Activated CD8-positive, alpha-beta T cell treated with anti-CD3 and anti-CD28 coated beads for 36 hours (primary cell): ENCODE measurements at places on chromosomes 7 and 10. TPM values are rescaled to one million over a fixed set of nuclear protein-coding genes. Genes with fewer than 3 reads are reported as not detected.

The AVPI1 gene
- 3.0 TPM for total RNA-seq

The FGF8 gene
- not detected for total RNA-seq

The ZNF282 gene
- 29.3 TPM for total RNA-seq

The SEC31B gene
- 34.2 TPM for total RNA-seq

The MMRN2 gene
- not detected for total RNA-seq

GRCh38 chr10:104306897-104307296 is 31.4 kb downstream of the ITPRIP start:
- peaks cover 63% of the 10 kb centered on the region for H3K4me1 ChIP-seq
- peaks cover 22% of the 10 kb centered on the region for H3K36me3 ChIP-seq
- H3K4me3 ChIP-seq: no peak overlapping the region
- no peak overlapping the region for H3K27ac ChIP-seq
- peaks cover 5% of the 10 kb centered on the region for H3K27me3 ChIP-seq

GRCh38 chr7:92778972-92779371 is 57.4 kb downstream of the CDK6 start:
- peaks cover 49% of the 10 kb centered on the region for H3K36me3 ChIP-seq
- peaks cover 56% of the 10 kb centered on the region for H3K4me1 ChIP-seq
- no peak overlapping the region for H3K4me3 ChIP-seq
- DNase-seq: no peak
- H3K27me3 ChIP-seq: no peaks in the 10 kb centered on the region

GRCh38 chr7:66145400-66146104 is 30.9 kb downstream of the CRCP start:
- peaks cover 29% of the 10 kb centered on the region for H3K4me1 ChIP-seq
- DNase-seq: no peak
- H3K27ac ChIP-seq: no peak overlapping the region
- H3K36me3 ChIP-seq: peaks cover 51% of the 10 kb centered on the region
- H3K27me3 ChIP-seq: no peaks in the 10 kb centered on the region

GRCh38 chr7:155567646-155568332 is 21.4 kb upstream of the CNPY1 start:
- H3K4me1 ChIP-seq: no peaks in the 10 kb centered on the region
- peaks cover 3% of the 10 kb centered on the region for H3K27me3 ChIP-seq
- no peaks in the 10 kb centered on the region for H3K36me3 ChIP-seq
- H3K4me3 ChIP-seq: no peak overlapping the region
- no peak for DNase-seq

DNA sequence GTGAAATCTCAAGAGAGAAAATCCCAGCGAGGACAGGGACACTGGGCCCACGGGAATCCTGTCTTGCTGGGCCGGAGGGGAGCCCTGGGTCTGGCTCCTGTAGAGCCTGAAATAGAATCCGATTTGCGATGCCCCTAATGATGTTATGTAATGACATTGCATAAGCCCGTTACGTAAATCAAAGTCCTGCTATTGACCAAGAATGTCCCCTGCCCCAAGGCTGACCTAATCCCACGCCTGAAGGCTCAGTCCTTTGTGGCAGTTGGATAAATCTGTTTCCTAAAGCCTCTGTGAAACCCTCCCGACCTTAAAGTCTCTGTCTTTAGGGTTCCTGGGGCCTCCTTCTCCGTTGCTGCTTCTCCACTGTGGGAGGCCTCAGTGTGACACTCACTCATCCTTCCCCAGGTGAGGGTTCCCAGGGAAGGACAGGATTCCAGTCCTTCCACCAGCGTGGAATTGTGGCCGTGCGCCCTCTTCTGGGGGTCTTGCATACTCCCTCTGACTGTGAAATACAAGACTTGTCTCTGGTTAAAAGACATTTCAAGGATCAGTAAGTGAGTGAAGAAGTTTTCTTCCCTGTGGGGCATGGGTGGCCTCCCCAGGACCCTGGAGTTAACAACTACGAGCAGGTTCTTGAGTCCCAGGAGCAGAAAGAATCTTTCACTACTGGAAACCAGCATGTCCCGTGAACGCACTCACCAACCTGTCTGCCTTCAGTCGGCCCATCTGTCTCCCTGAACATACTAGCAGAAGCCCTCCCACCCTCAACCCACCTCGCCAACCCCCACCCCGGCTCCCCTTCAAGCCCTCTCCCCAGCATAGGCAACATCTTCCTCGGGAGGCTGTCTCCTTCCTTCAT is 19.8 kb downstream of the ZNF467 start:
- no peak for DNase-seq
- H3K4me3 ChIP-seq: no peak overlapping the region

DNA sequence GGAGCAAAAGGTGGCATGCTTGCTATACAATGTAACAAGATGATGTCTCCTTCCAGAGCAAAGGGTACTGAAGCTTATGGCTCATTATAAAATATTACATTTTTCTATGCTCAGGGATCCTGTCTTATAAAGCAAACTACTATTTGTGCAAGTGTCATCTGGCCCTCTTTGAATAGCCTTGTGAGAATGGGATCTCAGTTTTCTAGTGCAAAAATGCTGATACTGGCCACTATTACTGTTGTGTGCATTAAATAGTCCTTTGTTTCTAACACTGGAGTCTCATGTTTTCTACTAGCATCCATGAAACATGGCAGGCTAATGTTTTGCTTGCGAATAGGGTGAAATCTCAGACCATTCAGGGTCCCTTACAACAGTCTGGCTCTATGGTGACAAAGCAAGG is 823.0 kb downstream of the REEP3 start:
- H3K27ac ChIP-seq: no peak overlapping the region
- no peak overlapping the region for H3K4me3 ChIP-seq
- no peaks in the 10 kb centered on the region for H3K27me3 ChIP-seq

DNA sequence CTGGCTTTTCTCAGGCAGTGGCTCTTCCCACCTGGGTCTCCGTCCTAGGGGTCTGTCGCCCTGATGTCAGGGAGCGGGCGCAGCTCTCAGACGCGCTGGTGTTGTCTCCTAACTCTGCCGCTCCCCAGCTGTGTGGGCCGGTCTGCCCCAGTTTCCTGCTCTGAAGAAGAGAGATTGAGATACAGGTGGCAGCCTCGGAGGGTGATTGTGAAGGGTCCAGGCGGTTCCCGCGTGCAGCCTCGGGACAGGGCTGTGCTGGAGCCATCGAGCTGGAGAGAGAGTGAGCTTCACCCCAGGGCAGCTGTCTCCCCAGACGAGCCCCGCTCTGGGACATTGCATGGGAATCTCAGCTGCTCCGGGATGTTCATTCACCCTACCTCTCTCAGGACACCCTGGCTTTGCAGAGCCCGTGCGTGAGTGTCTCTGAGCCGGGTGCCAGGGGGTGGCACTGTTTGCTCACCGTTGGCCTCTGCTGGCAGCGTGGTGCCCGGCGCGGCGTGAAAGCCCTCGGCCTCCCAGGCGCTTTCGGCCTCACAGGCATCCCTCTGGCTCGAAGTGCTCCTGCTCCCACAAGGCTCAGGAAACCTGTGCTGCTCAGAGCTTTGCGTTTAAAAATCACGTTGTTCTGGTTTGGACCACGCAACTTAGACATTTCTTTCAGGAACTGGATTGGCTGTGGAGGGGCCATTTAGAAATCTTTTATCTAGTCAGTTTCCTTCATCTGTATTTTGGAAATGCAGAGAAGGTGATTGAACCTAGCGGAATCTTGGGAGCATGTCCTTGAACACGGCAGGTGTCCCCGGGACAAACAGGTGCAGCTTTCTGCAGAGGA is 33.8 kb upstream of the ZFAND2A start:
- no peak overlapping the region for H3K4me3 ChIP-seq
- H3K4me1 ChIP-seq: peaks cover 10% of the 10 kb centered on the region
- no peak overlapping the region for H3K27ac ChIP-seq
- no peaks in the 10 kb centered on the region for H3K36me3 ChIP-seq

GRCh38 chr10:70784016-70784415 is 1.2 kb downstream of the TBATA start:
- no peak overlapping the region for H3K27ac ChIP-seq
- no peaks in the 10 kb centered on the region for H3K36me3 ChIP-seq
- H3K4me3 ChIP-seq: no peak overlapping the region
- H3K27me3 ChIP-seq: no peaks in the 10 kb centered on the region

DNA sequence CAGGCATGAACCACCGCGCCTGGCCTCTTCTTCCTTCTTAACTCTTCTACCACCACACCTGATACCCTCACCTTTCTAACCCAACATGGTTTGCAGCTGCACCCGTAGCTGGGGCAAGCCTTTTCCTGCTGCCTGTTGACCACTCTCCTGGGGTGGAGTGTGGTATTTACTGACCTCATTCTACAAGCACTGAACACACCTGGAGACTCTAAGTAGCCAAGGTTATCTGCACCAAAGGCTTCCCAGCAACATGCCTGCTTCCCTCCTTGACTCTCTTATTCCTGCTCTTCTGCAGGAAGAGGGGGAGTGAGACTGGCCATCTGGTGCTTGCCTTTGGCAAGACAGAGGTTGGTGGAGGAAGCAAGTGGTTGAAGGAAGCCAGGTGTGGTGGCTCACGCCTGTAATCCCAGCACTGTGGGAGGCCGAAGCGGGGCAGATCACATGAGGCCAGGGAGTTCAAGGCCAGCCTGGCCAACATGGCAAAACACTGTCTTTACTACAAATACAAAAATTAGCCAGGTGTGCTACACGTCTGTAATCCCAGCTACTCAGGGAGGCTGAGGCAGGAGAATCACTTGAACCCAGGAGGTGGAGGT is 10.1 kb downstream of the ACTR1A start:
- no peak for DNase-seq
- H3K27ac ChIP-seq: no peak overlapping the region
- no peak overlapping the region for H3K4me3 ChIP-seq
- peaks cover 17% of the 10 kb centered on the region for H3K4me1 ChIP-seq

DNA sequence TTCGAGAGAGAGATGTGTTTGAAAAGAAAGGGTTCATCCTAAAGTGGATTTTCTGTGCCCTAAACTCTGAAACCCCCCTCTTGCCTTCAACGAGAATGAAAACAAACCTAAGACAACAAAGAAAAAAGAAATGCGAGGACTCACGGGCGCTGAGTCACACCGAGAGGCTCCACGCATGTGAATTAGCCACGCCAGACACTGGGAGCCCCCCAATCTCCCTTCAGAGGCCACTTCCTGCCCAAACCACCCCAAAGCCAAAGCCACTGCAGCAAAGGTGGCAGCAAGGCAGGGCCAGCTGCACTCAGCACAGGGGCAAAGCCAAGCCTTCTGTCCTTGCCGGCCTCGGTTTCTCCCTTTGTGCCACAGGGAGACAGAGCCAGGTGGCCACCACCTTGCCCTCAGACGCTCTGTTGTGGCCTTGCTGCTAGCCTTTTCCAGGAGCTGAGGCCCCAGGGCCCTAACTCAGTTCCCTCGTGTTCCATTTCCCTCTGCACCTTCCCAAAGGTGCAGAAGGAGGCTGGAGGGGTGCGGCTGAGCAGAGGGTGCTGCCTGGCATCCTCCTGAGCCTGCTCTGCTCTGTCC is 93.3 kb downstream of the FAM53B start:
- peak; percentile 90 for DNase-seq
- H3K36me3 ChIP-seq: peaks cover 6% of the 10 kb centered on the region
- peaks cover 87% of the 10 kb centered on the region for H3K4me1 ChIP-seq
- H3K27me3 ChIP-seq: no peaks in the 10 kb centered on the region
- H3K4me3 ChIP-seq: no peak overlapping the region

DNA sequence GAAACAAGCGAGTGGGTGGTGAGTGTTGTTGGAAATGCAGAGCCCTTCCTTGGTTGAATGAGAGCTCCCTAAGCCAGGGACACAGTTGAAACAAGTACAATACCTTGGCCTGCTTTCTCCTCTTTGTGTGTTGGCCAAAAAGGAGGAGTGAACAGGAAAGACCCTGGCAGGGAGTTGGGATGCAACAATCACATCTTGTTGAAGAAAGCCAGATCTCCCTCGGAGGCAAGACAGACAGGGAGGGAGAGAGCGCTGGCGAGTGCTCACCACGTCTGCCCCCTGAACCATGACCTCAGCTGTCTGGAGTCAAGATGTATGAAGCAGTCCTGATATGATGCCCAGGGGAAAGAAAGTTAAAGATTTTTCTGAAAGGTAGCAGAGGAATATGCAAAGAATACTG is 66.8 kb downstream of the ADAM12 start:
- no peak overlapping the region for H3K4me3 ChIP-seq
- H3K36me3 ChIP-seq: no peaks in the 10 kb centered on the region
- no peaks in the 10 kb centered on the region for H3K27me3 ChIP-seq
- no peaks in the 10 kb centered on the region for H3K4me1 ChIP-seq
- no peak overlapping the region for H3K27ac ChIP-seq

GRCh38 chr10:120598386-120598785 is 141.4 kb downstream of the PLPP4 start:
- no peaks in the 10 kb centered on the region for H3K27me3 ChIP-seq
- no peaks in the 10 kb centered on the region for H3K4me1 ChIP-seq
- no peak for DNase-seq
- no peak overlapping the region for H3K4me3 ChIP-seq
